ENCODE measurements at places on chromosomes 7 and 10.

DNA sequence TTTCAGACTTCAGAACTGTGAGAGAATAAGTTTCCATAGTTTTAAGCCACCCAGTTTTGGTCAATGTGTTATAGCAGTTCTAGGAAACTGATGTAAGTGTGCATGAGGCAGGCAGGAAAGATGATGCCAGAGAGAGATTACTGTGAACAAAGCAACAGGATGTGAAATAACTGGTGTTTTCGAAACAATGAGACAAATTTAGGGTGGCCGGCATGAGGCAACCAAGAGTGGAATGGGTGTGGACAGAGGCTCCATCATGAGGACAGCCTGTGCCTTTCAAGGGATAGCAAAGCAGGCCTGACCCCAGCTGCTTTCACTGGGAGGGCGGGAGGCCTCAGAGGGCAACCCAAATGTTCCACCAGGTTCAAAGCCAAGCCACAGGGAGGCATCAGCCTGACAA, 67.3 kb upstream of the UCN3 start:
- H3K27ac ChIP-seq: no peak overlapping the region
- H3K4me3 ChIP-seq: no peak overlapping the region
- no peaks in the 10 kb centered on the region for H3K27me3 ChIP-seq
- no peaks in the 10 kb centered on the region for H3K36me3 ChIP-seq

DNA sequence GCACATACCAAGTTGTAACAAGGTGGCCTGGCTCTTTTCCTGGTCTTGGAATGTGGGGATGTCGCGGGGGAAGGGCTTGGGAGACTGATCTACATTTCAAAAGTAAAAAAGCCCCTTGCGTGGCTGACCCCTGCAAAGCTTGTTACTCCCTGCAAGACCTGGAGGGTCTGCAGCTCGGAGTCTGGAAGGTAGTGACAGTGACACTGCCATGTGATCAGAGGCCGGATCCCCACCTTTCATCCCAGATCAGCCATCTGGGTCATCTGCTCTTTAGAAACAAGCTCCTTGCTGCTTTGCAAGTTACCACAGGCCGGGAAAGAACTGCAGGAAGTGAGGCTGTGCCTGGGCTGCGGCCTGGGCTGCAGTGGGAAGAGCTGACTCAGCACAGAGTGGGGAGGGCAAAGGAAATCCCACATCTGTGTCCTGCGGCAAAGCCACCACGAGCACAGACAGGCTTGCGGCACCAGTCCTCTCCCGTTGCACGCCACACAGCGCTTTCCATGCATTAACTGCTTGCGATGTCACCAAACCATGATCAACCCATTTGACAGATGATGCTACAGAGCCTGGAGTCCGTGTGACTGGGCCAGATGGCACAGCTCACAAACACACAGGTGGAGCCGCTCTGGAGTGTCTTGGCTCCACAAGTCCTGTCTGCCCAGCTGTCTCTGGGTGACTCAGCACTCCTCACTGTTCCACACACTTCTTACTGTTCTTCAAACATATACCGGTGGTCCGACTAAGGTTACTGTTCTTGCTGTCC, 97.7 kb downstream of the SH3PXD2A start:
- DNase-seq: no peak
- no peak overlapping the region for H3K4me3 ChIP-seq
- H3K27ac ChIP-seq: no peak overlapping the region
- peaks cover 24% of the 10 kb centered on the region for H3K4me1 ChIP-seq

- no peaks in the 10 kb centered on the region for H3K27me3 ChIP-seq
- no peak overlapping the region for H3K27ac ChIP-seq
- no peak for DNase-seq
- H3K4me3 ChIP-seq: no peak overlapping the region
- no peaks in the 10 kb centered on the region for H3K4me1 ChIP-seq
- no peaks in the 10 kb centered on the region for H3K36me3 ChIP-seq
Observed at GRCh38 chr10:47441938-47442337, 42.0 kb downstream of the ANXA8 start.

DNA sequence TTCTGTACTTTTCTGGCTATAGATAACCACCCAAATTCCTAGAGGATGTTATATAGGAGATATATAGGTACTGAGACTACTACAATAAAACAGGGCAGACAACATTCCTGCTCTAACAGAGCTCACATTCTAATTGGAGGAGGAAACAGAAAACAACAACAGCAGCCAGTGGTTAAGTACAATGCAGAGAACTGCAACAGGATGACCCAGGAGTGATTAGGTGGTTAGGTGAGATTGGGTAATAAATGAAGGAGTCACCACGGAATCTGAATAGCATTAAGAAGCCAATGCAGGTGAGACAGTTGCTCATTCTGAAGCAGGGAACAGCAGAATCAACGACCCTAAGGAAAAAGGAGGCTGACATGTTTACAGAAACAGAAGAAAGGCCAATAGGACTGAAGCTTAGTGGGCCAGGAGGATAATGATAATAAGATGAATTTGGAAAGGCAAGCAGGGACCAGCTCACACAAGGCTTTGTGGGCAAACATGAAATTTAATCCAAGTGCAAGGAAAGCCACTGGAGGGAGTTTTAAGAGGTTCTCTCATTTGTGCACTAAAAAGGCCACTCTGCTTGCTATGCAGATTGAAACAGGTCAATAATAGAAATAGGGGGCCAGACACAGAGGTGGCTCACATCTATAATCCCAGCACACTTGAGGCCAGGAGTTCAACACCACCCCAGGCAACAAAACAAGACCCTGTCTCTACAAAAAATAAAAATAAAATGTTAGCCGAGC, 16.9 kb upstream of the REEP3 start:
- no peak overlapping the region for H3K27ac ChIP-seq
- DNase-seq: no peak
- H3K4me1 ChIP-seq: no peaks in the 10 kb centered on the region
- no peaks in the 10 kb centered on the region for H3K36me3 ChIP-seq
- H3K27me3 ChIP-seq: no peaks in the 10 kb centered on the region

DNA sequence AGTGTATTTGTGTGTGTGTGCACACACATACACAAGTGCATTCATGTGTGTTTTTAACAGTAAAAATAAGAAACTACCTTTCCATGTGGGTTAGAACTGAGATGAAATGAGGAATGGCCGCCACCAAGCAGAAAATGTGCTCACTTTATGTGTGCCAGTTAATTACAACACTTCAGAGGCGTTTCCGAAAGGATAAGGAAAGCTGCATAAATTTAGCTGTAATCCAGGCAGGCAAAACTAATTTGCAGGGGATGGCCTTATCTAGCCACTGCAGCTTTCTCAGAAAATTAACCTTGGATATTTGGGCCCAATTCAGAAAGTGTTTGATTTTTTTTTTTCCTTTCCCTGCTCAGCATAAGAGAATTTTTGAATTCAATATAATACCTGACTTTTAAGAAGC, 328.8 kb upstream of the PHF14 start:
- H3K4me3 ChIP-seq: no peak overlapping the region
- H3K4me1 ChIP-seq: no peaks in the 10 kb centered on the region
- H3K27ac ChIP-seq: no peak overlapping the region
- no peaks in the 10 kb centered on the region for H3K36me3 ChIP-seq

- H3K4me1 ChIP-seq: no peaks in the 10 kb centered on the region
- DNase-seq: no peak
- H3K27me3 ChIP-seq: peaks cover 3% of the 10 kb centered on the region
- no peak overlapping the region for H3K4me3 ChIP-seq
- no peaks in the 10 kb centered on the region for H3K36me3 ChIP-seq
- H3K27ac ChIP-seq: no peak overlapping the region
Observed at GRCh38 chr7:127527561-127527960, 57.8 kb downstream of the GCC1 start.

DNA sequence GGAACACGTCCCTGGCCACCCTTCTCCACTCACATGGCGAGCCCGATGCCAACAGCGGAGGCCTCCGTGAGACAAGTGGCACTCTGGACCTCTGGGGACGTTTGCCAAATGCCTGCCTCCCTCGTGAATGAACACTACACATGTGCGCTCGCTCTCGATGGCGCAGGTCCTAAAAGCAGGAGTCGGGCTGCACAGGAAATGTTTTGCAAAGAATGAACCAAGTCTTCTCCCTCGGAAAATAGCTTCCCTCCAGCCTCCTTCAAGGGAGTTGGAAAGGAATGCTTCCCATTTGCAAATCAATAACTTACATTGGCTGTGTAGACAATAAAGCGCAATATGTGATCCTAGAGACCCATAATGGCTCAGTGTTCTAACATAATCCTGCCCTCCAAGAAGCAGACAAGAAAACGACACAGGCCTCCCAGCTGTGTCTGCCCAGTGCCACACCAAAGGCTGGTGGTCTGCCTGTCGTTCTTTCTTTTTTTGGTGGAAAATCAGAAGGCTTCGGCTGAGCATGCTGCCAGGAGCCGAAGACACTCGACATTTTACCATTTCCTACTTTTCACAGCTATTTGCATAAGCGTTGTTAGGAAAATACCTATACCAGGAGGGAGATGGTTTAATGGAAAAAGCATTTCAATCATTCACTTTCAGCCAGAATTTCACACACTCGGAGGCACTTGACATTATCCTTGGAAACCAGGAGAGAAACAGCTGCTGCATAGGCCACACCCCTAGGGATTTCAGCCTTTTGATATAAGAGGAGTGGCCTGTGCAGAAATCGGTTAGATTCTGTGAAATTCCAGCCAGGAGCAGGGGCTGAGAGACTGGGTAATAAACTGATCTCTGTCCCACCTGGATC, 38.4 kb downstream of the ATXN7L1 start:
- DNase-seq: no peak
- H3K4me1 ChIP-seq: peaks cover 21% of the 10 kb centered on the region
- no peaks in the 10 kb centered on the region for H3K36me3 ChIP-seq
- H3K4me3 ChIP-seq: no peak overlapping the region

- no peaks in the 10 kb centered on the region for H3K27me3 ChIP-seq
- peaks cover 2% of the 10 kb centered on the region for H3K4me1 ChIP-seq
- no peak overlapping the region for H3K4me3 ChIP-seq
- no peak overlapping the region for H3K27ac ChIP-seq
- H3K36me3 ChIP-seq: no peaks in the 10 kb centered on the region
Observed at GRCh38 chr10:7487528-7487927, 76.7 kb upstream of the SFMBT2 start.

- no peak for DNase-seq
- H3K4me1 ChIP-seq: no peaks in the 10 kb centered on the region
- no peak overlapping the region for H3K27ac ChIP-seq
- H3K27me3 ChIP-seq: no peaks in the 10 kb centered on the region
Observed at GRCh38 chr7:11474902-11475585, 357.0 kb downstream of the THSD7A start.

- DNase-seq: no peak
- H3K4me3 ChIP-seq: no peak overlapping the region
- no peaks in the 10 kb centered on the region for H3K4me1 ChIP-seq
- no peak overlapping the region for H3K27ac ChIP-seq
- no peaks in the 10 kb centered on the region for H3K27me3 ChIP-seq
Observed at GRCh38 chr7:43042302-43042701, 70.1 kb upstream of the HECW1 start.

DNA sequence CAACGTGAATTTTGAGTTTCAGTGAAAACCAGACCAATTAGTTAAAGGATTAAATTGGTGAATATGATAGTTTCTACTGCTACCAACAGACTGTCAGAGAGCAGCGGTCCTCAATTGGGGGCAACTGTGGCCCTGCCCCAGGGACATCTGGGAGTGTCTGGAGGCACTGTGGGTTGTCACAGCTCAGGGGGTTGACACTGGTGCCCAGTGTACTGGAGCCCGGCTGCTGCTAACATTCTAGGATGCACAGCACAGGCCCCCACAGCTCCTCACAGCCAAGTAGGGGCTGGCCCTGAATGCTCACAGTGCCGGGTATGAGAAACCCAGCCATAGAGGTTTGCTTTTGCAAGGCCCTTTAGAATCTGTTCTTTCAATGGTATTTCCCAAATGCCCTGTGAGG, 84.1 kb upstream of the CXCL12 start:
- no peaks in the 10 kb centered on the region for H3K27me3 ChIP-seq
- H3K36me3 ChIP-seq: no peaks in the 10 kb centered on the region
- H3K4me3 ChIP-seq: no peak overlapping the region
- H3K27ac ChIP-seq: no peak overlapping the region
- DNase-seq: no peak
- no peaks in the 10 kb centered on the region for H3K4me1 ChIP-seq

- H3K4me3 ChIP-seq: peak overlapping the region; percentile 67
- DNase-seq: no peak
- H3K27ac ChIP-seq: no peak overlapping the region
- peaks cover 19% of the 10 kb centered on the region for H3K36me3 ChIP-seq
- H3K27me3 ChIP-seq: no peaks in the 10 kb centered on the region
- H3K4me1 ChIP-seq: peaks cover 20% of the 10 kb centered on the region
Observed at GRCh38 chr10:32955299-32955772, 2.7 kb downstream of the ITGB1 start.

DNA sequence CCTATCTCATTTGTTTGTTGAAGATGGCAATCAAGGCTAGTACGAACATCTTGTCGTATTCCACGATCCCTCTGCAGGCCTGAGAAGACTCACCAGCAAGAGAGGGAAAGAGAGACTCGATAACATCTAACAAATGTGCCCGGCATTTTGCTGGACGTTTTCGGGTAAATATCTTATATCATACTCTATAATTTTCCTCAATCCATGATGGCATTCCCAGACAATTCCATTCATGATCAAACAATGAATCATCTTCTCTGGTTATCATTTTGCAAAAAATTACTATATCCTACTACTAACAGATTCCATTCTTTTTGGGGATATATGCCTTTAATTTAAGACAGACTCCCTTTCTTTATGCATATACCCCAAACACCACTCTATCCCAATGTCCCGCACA, 118.1 kb downstream of the TYW1B start:
- DNase-seq: no peak
- H3K27me3 ChIP-seq: no peaks in the 10 kb centered on the region
- H3K27ac ChIP-seq: no peak overlapping the region
- H3K36me3 ChIP-seq: peaks cover 4% of the 10 kb centered on the region
- no peak overlapping the region for H3K4me3 ChIP-seq
- H3K4me1 ChIP-seq: no peaks in the 10 kb centered on the region

DNA sequence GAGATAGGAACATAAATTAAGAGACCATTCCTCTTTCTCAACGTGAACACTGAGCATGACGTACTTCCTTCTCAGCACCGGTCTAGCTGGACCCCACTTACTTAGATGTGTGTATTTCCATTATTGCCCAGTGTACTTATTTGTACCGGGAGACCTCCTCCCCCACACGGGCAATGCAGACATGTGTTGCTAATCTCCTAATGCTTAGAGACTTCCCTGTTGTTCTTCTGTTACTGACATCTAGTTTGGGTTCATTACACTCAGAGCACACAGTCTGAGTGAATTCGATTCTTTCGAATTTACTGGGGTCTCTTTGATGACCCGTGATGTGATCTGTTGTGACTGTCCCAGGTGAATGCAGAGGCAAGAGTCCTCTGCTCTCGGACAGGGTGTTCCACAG, 260.0 kb downstream of the MAD1L1 start:
- no peak overlapping the region for H3K27ac ChIP-seq
- no peak for DNase-seq
- peaks cover 9% of the 10 kb centered on the region for H3K36me3 ChIP-seq
- H3K4me1 ChIP-seq: no peaks in the 10 kb centered on the region
- no peaks in the 10 kb centered on the region for H3K27me3 ChIP-seq

- H3K4me3 ChIP-seq: no peak overlapping the region
- H3K27ac ChIP-seq: no peak overlapping the region
- no peak for DNase-seq
- no peaks in the 10 kb centered on the region for H3K4me1 ChIP-seq
- H3K27me3 ChIP-seq: no peaks in the 10 kb centered on the region
Observed at GRCh38 chr7:28466341-28466740, 54.0 kb downstream of the CREB5 start.
